ENCODE measurements at places on chromosomes 5 and 9. TPM values are rescaled to one million over a fixed set of nuclear protein-coding genes. Genes with fewer than 3 reads are reported as not detected.

Gene MEIKIN
- not detected for total RNA-seq

- H3K27me3 ChIP-seq = no peaks in the 10 kb centered on the region
- no peaks in the 10 kb centered on the region for H3K36me3 ChIP-seq
- H3K4me3 ChIP-seq = no peak overlapping the region
Measured at GRCh38 chr5:114174837-114175236, 187.0 kb upstream of the KCNN2 start.

- DNase-seq = peak; percentile 25
- H3K4me3 ChIP-seq = no peak overlapping the region
- peaks cover 3% of the 10 kb centered on the region for H3K36me3 ChIP-seq
Measured at GRCh38 chr5:95812074-95812471, 10.5 kb downstream of the GLRX start.

DNA sequence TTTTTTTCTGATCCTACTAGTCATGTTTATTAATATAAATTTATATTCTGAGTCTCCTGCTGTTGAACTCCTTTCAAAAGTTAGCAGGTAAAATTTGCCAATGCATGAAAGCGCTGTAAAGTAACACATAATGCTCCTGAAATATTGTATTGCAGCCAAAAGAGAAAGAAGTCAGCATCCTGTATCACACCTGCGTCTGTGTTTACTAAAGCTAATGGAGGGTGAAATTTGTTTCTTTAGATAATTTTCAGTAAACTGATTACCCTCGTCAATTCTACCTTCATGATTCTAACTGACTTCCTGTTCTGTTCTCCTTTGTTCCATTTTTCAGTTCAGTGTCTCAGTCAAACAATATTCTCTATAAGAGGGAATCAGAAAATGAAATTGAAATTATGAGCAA, 415.4 kb downstream of the CDH9 start:
- no peak overlapping the region for H3K4me3 ChIP-seq
- no peaks in the 10 kb centered on the region for H3K36me3 ChIP-seq
- no peaks in the 10 kb centered on the region for H3K4me1 ChIP-seq
- no peaks in the 10 kb centered on the region for H3K27me3 ChIP-seq
- DNase-seq = no peak

DNA sequence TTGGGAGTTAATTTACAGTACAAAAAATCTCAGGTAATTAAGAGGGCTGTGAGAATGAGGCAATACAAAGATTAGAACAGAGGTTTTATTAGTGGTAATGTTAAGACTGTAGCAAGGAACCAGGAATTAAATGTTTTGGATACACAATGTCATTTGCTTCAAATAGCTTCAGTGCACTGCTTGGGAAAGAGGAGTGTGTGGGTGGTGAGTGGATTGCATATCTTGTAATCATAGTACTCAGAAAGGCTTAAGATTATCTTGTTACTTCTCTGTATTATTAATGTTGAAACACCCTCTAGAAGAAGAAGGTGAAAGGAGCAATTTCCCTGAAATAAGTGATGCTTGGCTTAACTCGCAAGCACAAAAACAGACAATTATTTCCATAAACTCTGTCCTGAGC, 21.0 kb upstream of the TBCA start:
- no peak overlapping the region for H3K4me3 ChIP-seq
- no peaks in the 10 kb centered on the region for H3K36me3 ChIP-seq
- no peaks in the 10 kb centered on the region for H3K4me1 ChIP-seq
- DNase-seq = no peak

Gene TAF1L
- total RNA-seq = under 0.01 TPM

- H3K4me3 ChIP-seq = no peak overlapping the region
- no peak overlapping the region for H3K27ac ChIP-seq
- no peaks in the 10 kb centered on the region for H3K27me3 ChIP-seq
- H3K36me3 ChIP-seq = no peaks in the 10 kb centered on the region
Measured at GRCh38 chr5:96648023-96648422, 14.2 kb upstream of the CAST start.

DNA sequence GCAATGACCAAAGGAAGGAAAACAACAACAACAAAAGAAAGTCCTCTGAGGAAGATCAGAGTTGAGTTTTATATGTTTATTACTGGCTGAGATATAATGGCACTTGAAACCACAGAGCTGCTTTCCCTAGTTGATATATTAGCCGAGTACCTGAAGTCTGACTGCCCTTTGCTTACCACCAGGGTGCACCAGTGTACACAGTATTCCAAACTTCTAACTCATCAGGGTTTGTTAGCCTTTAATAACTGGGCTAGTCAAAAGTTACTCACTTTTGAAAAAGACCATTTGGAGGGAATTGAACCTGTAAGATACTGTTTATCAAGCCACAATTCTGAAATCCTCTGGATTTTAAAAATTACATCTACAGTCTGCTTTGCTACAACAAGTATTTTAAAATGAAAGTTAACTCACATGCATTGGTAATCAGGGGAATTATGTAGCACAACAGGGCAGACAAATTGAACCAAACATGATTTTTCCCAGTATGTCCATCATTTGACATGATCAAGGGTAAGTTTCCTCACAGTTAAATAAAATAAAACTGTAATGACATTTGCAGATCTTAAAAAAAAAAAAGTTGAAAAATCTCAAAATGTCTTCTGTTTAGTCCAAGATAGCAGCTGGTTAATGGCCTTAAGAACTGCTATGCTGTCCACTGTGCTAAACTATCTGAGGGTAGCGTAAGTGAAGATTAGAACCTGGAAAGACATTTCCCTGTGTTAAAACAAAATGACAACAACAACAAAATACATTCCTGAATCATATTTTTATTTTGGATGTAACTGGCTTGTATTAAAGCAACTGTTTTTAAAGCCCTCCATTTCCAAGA, 57.3 kb upstream of the C6 start:
- DNase-seq = peak; percentile 77
- no peak overlapping the region for H3K27ac ChIP-seq
- no peaks in the 10 kb centered on the region for H3K4me1 ChIP-seq
- H3K36me3 ChIP-seq = no peaks in the 10 kb centered on the region

- peaks cover 3% of the 10 kb centered on the region for H3K4me1 ChIP-seq
- H3K4me3 ChIP-seq = no peak overlapping the region
- H3K27ac ChIP-seq = no peak overlapping the region
- peaks cover 7% of the 10 kb centered on the region for H3K36me3 ChIP-seq
- no peaks in the 10 kb centered on the region for H3K27me3 ChIP-seq
Measured at GRCh38 chr5:157571357-157571827, 4.2 kb downstream of the ADAM19 start.

- H3K36me3 ChIP-seq = no peaks in the 10 kb centered on the region
- peak overlapping the region; percentile 93 for H3K4me3 ChIP-seq
- peak; percentile 28 for DNase-seq
- no peaks in the 10 kb centered on the region for H3K27me3 ChIP-seq
Measured at GRCh38 chr5:96936431-96937320, 796 bp downstream of the LNPEP start.

Gene HIGD2A
- 54.7 TPM for total RNA-seq
